ENCODE measurements at places on chromosomes 4 and X.

DNA sequence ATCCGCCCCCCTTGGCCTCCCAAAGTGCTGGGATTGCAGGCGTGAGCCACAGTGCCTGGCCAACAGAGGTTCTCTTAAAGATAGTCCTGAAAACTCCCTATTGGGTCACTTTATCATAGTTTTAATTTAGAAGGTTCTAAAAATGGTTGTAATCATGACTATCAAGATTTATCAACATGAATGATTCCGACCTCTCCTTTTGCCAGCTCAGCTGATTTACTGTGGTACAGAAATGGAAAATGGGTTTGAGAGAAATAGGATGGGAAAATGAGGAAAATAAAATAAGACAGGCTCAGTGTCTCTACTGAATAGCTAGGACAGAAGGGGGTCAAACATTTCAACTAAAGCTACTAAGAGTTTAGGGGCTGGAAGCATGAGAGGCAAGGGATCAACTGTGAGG lies 28.2 kb upstream of the UGDH start:
- no peak for DNase-seq

- no peak for DNase-seq
Observed at GRCh38 chrX:99394456-99394855, 1015.6 kb downstream of the PCDH19 start.

GRCh38 chr4:47701286-47701685 lies 136.6 kb downstream of the CORIN start:
- DNase-seq: no peak

GRCh38 chr4:128974136-128974581 lies 119.2 kb downstream of the SCLT1 start:
- no peak for DNase-seq

GRCh38 chr4:8238515-8239053 lies 31.0 kb upstream of the HTRA3 start:
- no peak for DNase-seq

DNA sequence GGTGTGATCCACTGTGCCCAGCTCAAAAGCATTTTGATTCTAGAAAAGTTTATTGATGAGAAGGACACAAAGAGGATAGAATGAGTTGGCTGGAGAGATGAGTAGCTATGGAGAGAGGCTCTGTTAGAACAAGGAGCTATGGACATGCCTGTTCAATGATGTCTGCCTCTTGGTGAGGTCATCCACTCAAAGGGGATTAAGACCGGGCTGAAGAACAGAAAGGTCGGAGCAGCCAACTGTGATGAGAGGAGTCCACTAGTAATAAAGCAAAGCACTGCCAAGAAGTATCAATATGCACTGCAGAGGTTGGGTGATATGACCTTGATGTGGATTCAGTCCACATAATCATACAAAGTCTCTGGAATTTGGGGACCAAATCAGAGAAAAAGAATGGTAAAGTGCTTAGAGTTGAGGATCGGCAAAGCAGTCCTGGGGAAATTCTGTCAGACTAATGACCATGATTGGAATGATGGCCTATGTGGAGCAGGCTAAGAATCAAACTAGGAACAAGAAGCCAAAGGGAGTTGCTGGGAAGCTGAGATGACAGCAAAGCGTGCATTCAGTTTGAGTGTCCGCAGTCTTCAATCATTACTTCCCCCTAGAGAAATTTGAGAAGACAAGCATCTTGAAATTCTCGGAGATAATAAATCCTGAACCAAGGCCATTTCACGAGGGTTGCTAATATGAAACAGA lies 55.7 kb upstream of the MMAA start:
- DNase-seq: no peak

GRCh38 chr4:129092631-129093190 lies 628 bp downstream of the SCLT1 start:
- no peak for DNase-seq

DNA sequence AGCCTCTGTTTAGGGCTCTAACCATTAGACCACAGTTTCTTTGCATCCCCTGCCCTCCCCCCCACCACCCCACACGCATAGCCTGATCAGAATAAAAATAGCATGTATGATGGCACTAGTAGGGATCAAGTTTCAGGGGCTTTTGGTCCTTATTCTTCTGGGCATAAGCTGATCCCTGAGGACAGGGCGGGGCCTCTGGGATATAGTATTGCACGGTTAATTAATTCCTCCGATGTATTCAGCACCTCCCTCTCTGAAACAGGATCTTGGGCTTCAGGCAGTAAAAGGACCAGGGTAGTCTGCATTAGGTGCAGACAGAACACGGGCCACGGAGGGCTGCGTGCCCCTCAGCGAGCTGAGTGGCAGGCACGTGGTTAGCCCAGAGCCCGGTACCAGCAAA lies 57.1 kb downstream of the ELF4 start:
- DNase-seq: no peak

DNA sequence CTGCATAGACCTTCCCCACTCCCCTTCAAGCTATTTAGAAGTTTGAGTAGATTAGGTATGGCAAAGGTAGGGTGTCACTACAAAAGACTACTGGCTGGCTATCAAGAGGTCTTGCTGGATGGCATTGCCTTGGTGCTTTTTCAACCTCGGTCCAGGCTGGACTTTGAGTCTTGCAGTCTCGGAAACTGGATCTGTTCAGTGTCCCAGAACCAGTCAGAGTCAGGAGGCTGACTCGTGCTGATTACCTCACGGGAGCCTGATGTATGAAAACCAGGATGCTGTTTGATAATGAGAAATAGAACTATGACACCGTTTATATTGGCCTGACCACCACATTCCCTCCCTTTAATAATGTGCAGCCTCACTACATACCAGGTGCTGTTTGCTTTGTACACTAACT lies 2.7 kb upstream of the PHKA1 start:
- no peak for DNase-seq

GRCh38 chr4:128660361-128661215 lies 148.9 kb upstream of the JADE1 start:
- DNase-seq: no peak

GRCh38 chrX:4754878-4755604 lies 1041.6 kb upstream of the PRKX start:
- no peak for DNase-seq

- no peak for DNase-seq
Observed at GRCh38 chr4:54545663-54546424, 111.9 kb upstream of the KIT start.

DNA sequence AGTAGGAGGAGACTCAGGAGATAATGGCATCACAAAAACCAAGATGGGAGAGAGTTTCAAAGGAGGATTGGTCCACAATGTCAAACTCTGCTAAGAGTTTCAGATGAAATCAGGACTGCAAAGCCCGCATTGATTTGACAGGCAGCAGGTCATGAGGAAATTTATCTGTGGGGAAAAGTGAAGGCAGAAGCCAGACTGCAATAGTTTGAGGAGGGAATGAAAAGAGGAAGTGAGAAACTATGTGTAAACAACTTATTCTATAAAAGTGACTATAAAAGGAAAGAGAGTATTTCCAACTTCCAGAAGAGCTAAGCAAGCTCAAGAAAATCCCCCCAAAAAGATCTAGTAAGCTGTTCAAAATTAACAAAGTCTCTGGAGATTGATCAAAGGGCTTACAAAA lies 66.3 kb upstream of the DGKK start:
- DNase-seq: no peak
